Mesothelial cell of epicardium (in vitro differentiated cells): ENCODE measurements at places on chromosomes 4 and X. TPM values are rescaled to one million over a fixed set of nuclear protein-coding genes. Genes with fewer than 3 reads are reported as not detected.
A peak's percentile ranks its signal among the peaks of the same experiment; 100 is the strongest.

- H3K36me3 ChIP-seq, result no peaks in the 10 kb centered on the region
- H3K27ac ChIP-seq, result peak overlapping the region; percentile 21
- peaks cover 34% of the 10 kb centered on the region for H3K4me1 ChIP-seq
- H3K27me3 ChIP-seq, result no peaks in the 10 kb centered on the region
- DNase-seq, result no peak
- H3K4me3 ChIP-seq, result no peak overlapping the region
Measured at GRCh38 chr4:95394752-95395306, 153.9 kb downstream of the UNC5C start.

LSM6 gene
- 37.0 to 42.0 TPM (median 41.6 TPM) in 3 replicates for total RNA-seq

DNA sequence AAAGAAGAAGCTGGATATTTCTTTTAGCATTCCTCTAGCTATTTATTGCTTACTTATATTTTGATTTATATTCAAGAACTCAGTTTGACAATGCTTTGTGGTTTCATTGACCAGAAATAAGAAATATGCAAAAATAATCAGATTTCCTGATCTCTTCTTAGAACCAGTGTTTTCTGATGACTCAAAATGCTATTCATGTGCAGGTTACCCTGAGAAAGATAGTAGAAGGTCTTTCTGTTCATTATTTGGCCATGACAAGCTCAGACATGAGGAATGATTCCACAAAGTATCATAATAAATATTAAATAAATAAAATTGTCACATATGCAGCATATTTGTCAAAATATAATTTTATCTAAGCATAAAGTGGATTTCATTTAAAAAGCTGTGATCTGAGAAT lies 24.1 kb downstream of the ADH7 start:
- H3K27me3 ChIP-seq, result peaks cover 11% of the 10 kb centered on the region
- H3K27ac ChIP-seq, result no peak overlapping the region
- no peak overlapping the region for H3K4me3 ChIP-seq
- no peaks in the 10 kb centered on the region for H3K4me1 ChIP-seq

NSDHL gene
- 21.0 to 21.4 TPM (median 21.1 TPM) in 3 replicates for total RNA-seq

- H3K27ac ChIP-seq, result no peak overlapping the region
- no peak overlapping the region for H3K4me3 ChIP-seq
- peaks cover 4% of the 10 kb centered on the region for H3K4me1 ChIP-seq
- no peak for DNase-seq
- H3K27me3 ChIP-seq, result no peaks in the 10 kb centered on the region
Measured at GRCh38 chr4:40507977-40508376, 121.7 kb downstream of the RBM47 start.

- H3K4me1 ChIP-seq, result no peaks in the 10 kb centered on the region
- H3K4me3 ChIP-seq, result no peak overlapping the region
- no peaks in the 10 kb centered on the region for H3K36me3 ChIP-seq
- H3K27ac ChIP-seq, result no peak overlapping the region
- no peak for DNase-seq
Measured at GRCh38 chr4:71380788-71381187, 42.0 kb downstream of the SLC4A4 start.

DNA sequence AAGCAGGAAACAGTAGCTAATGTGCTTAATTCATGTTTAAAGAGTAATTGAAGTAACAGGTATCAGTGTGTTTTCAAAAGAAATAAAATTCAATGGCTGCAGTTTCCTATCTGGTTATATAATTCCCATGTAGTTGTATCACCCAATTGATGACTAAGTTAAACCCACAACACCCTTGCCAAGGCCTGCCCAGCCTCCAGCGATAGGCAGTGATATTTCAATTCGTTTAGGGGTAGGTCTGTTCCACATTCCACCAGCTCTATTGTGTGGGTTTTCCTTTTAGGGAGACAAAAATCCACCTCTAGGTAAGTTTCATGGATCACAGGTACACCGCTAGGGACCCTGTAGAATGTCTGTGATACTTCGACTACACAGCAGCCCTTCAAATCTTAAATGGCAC lies 24.7 kb upstream of the MXRA5 start:
- no peaks in the 10 kb centered on the region for H3K27me3 ChIP-seq
- H3K4me3 ChIP-seq, result no peak overlapping the region
- no peaks in the 10 kb centered on the region for H3K36me3 ChIP-seq

TBX22 gene
- total RNA-seq, result 0.09 TPM in 1 of 3 replicates, not detected in the others

DNA sequence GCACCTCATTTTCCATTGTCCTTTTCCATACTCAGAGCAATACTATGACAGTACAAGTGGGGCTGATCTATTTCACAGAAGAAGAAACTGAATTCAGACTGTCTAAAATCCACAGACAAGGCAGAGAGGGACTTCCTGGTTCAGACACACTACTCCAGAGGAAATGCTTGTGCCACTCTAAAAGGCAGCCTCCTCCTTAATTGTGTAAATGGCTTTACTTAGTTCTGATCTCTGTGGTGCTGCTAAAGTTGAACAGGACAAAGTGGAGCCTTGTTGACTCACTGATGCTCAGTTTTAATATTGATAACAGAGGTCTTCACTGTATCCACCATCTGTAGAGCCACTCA lies 122.4 kb downstream of the KIT start:
- no peak for DNase-seq
- H3K4me1 ChIP-seq, result peaks cover 5% of the 10 kb centered on the region
- no peaks in the 10 kb centered on the region for H3K36me3 ChIP-seq
- peaks cover 2% of the 10 kb centered on the region for H3K27me3 ChIP-seq
- no peak overlapping the region for H3K27ac ChIP-seq

BEX5 gene
- total RNA-seq, result 0.36 TPM in 1 of 3 replicates, not detected in the others

TRIM60 gene
- total RNA-seq, result not detected in 3 replicates

GRCh38 chr4:66204534-66205247 lies 534.4 kb upstream of the EPHA5 start:
- no peak for DNase-seq
- no peak overlapping the region for H3K4me3 ChIP-seq
- H3K36me3 ChIP-seq, result no peaks in the 10 kb centered on the region
- H3K27me3 ChIP-seq, result no peaks in the 10 kb centered on the region
- H3K4me1 ChIP-seq, result no peaks in the 10 kb centered on the region
- no peak overlapping the region for H3K27ac ChIP-seq

DNA sequence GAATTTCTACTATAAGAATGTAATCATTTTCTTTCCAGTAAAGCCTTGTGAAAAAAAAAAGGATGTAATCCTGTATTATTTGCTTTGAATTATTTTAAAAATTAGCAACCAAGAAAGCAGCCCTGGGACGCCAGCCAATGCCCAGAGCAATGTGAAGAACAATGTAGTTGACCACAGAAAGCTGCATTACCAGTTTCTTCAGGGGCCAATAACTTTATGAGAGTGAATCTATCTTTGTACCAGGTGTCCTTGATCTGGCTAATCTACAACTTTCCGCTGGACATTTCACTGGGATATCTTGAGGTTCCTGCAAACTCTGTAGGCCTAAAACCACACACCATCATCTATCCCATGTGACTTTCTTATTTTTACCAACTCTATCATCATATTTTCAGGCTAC lies 7.6 kb upstream of the KLHL2 start:
- no peaks in the 10 kb centered on the region for H3K36me3 ChIP-seq
- no peak for DNase-seq
- no peak overlapping the region for H3K27ac ChIP-seq
- H3K4me1 ChIP-seq, result peaks cover 6% of the 10 kb centered on the region

GRCh38 chr4:37685161-37685822 lies 884 bp downstream of the RELL1 start:
- peaks cover 20% of the 10 kb centered on the region for H3K27me3 ChIP-seq
- no peak for DNase-seq
- H3K36me3 ChIP-seq, result no peaks in the 10 kb centered on the region
- H3K4me3 ChIP-seq, result peak overlapping the region; percentile 73
- peaks cover 14% of the 10 kb centered on the region for H3K4me1 ChIP-seq

DNA sequence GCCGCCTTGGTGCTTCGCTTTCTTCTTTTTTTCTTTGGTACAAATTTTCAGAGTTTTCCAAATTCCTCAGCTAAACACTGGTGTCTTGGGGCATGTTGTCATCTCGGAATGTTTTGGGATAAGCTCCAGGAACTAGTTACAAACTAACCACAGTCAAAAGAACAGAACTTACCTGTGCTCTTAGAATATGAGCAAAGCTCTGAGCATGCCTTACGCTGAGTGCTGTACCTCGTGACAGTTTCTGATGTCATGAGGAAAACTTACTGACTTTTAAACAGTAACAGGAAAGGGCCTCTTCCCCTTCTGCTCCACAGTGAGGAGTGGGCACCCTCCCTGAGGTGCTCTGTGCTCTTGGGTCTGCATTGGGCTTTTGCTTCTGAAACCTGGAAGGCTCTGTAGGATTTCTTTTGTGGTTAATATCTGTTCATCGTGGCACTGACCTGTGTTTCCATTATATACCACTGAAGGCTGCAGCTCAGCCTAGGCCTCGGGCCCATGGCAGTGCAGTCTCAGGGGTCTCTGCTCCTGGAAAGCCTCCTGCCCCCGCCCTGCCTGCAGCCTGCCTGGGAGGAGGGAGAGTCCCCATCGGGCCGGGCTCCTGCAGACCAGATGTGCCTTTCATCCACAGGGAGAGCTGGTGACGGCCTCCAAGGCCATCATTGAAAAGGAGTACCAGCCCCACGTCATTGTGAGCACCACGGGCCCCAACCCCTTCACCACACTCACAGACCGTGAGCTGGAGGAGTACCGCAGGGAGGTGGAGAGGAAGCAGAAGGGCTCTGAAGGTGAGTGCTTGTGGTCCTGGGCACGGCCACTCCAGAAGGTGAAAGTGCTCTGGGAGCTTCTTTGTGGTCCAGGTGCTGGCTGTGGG lies 48.7 kb downstream of the NOP14 start:
- peaks cover 60% of the 10 kb centered on the region for H3K36me3 ChIP-seq
- H3K27ac ChIP-seq, result no peak overlapping the region
- no peaks in the 10 kb centered on the region for H3K4me1 ChIP-seq
- no peak for DNase-seq

GLRA3 gene
- 0.02 TPM in 1 of 3 replicates, not detected in the others for total RNA-seq

- no peaks in the 10 kb centered on the region for H3K36me3 ChIP-seq
- H3K27me3 ChIP-seq, result peaks cover 14% of the 10 kb centered on the region
Measured at GRCh38 chrX:110987292-110987691, 108.7 kb upstream of the PAK3 start.

DNA sequence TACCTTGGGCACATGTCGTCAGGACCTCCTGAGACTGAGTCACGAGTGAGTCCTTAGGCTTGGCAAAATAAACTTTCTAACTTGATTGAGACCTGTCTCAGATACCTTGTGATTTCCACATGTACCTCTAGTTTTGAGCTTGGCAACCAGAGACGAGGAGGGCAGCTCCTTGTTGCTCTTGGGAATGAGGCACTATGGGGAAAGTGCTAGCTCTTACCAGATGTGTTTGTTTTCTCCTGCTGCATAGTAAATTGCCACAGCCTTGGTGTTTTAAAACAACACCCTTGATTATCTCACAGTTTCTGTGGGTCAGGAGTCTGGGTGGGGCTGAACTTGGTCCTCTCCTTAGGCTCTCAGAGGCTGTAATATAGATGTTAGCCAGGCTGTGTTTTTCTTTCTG lies 59.1 kb upstream of the MAML3 start:
- no peaks in the 10 kb centered on the region for H3K36me3 ChIP-seq
- no peak overlapping the region for H3K4me3 ChIP-seq
- peaks cover 7% of the 10 kb centered on the region for H3K27me3 ChIP-seq
- DNase-seq, result no peak

- no peak overlapping the region for H3K27ac ChIP-seq
- H3K27me3 ChIP-seq, result no peaks in the 10 kb centered on the region
- peaks cover 5% of the 10 kb centered on the region for H3K4me1 ChIP-seq
- H3K4me3 ChIP-seq, result no peak overlapping the region
Measured at GRCh38 chr4:8467016-8467415, 26.4 kb downstream of the TRMT44 start.

RASL11B gene
- 22.7 to 26.1 TPM (median 24.7 TPM) in 3 replicates for total RNA-seq

DNA sequence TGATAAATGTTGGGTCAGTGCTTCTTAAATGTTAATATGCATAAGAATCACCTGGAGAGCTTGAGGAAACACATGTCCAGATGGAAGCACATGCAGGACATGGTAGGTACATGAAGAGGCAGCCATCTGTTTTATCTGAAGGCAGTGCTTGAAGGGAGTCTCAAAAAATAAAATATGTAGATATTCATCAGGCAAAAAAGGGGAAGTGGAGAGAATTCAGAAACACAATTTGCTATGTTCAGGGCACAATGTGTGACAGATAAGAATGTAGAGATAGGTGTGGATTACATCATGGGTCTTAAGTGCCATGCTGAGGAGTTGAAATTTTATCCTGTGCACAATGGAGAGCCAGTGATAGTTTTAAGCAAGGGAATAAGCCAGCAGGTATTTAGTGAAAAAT lies 59.6 kb upstream of the CASK start:
- DNase-seq, result no peak
- H3K27ac ChIP-seq, result no peak overlapping the region
- H3K27me3 ChIP-seq, result no peaks in the 10 kb centered on the region
- no peaks in the 10 kb centered on the region for H3K36me3 ChIP-seq
- H3K4me1 ChIP-seq, result no peaks in the 10 kb centered on the region

DNA sequence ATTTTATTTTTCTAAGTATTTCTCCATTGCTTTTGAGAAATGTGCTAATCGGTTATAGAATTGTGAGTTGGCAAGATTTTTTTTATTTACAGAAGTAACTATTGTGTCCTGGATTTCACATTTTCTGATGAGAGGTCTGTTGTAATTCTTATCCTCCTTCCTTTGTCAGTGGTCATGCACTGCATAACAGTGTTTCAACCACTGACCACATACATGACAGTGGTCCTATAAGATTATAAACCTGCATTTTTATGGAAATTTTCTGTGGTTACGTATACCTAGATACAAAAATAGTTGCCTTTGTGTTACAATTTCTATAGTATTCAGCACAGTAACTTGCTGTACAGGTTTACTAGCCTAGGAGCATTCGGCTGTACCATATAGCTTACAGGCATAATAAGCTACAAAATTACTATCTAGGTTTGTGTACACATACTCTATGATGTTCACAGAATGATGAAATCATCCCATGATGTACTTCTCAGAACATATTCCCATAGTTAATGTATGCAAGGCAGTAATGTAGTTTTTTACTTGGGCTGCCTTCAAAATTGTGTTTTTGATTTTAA lies 47.8 kb downstream of the APELA start:
- no peaks in the 10 kb centered on the region for H3K36me3 ChIP-seq
- no peak overlapping the region for H3K27ac ChIP-seq
- H3K27me3 ChIP-seq, result peaks cover 2% of the 10 kb centered on the region
- no peak for DNase-seq
- no peak overlapping the region for H3K4me3 ChIP-seq

GRCh38 chrX:123525123-123525725 lies 207.6 kb downstream of the THOC2 start:
- no peak for DNase-seq
- no peaks in the 10 kb centered on the region for H3K27me3 ChIP-seq
- H3K36me3 ChIP-seq, result no peaks in the 10 kb centered on the region
- H3K4me3 ChIP-seq, result no peak overlapping the region
- no peak overlapping the region for H3K27ac ChIP-seq
- no peaks in the 10 kb centered on the region for H3K4me1 ChIP-seq

DNA sequence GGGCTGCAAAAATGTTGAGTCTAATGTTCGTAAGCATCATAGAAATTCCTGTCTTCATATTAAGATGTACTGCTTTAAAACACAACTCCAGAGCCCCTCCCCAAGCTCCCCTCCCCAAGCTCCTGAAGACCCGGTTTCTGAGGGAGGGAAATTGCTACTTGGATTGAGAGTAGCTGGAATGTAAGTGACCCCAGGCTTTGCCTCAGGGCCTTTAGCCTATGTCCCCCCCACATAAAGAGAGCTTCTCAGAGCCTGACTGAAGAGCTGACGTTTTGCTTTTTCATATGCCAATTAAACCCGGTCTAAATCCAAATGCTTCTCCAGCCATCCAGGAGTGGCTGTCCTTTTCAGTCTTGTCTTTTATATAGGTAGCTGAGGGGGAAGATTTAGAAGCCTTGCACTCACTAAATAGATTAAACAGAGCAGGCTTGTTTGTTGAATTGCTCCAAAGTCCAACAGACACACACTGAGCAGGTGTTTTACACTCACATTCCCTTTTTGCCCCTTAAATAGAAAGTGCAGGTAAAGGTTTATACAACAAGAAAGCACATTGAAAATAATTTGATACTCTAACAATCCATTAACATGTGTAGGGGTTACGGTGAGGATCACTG lies 19.6 kb downstream of the ARX start:
- peaks cover 4% of the 10 kb centered on the region for H3K36me3 ChIP-seq
- peaks cover 34% of the 10 kb centered on the region for H3K27me3 ChIP-seq
- DNase-seq, result no peak
- H3K4me3 ChIP-seq, result no peak overlapping the region
- no peaks in the 10 kb centered on the region for H3K4me1 ChIP-seq

NAA11 gene
- not detected in 3 replicates for total RNA-seq
